ENCODE measurements at places on chromosomes 11 and 22.
A peak's percentile ranks its signal among the peaks of the same experiment; 100 is the strongest.

DNA sequence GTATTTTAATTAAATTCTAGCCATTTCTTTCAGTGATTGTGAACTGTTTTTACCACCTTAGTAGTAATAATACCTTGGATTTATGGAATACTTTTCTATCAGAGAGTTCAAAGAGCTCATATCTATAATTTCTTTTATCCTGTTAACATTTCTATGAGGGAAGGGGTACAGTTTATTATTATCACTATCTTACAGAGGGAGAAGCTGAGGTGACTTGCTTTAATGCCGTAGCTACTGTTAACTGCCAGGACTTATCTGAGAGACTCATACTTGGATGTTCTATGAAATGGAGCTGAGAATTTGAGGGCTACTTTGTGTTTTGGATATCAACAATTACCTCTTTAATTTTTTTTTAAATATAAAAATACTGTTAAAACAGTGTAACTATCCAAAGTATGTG lies 3.3 kb downstream of the REXO2 start:
- DNase-seq, result no peak

DNA sequence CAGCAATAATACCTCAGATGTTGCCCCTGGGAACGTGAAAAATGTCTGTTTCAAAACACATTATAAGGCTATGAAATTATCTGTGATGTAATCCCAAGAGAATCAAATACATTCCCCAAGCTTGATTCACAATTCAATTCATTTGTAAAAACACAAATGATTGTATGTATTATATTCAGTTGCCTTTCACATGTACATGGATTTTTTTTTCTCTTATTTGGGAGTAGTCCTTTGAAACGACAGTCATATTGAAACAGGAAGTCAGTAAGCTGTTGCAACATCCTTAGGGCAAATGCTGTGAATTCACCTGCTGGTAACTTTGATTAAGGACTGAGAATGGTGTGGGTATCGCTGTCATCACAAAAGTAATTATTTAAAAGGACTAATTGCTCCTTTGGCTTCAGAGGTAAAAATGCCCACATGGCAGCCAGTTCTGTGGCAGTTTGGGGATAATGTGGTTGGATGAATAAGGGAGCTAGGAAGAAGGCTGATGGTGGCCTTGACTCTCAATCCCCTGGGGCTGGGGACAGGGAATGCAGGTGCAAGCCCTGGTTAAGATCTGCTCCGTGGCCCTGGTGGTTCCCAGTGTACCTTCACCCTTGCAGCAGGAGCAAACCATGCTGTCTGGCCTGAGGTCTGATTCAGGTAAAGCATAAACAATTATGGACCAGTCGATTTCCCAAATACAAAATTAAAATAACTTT lies 13.2 kb downstream of the EHF start:
- no peak for DNase-seq

DNA sequence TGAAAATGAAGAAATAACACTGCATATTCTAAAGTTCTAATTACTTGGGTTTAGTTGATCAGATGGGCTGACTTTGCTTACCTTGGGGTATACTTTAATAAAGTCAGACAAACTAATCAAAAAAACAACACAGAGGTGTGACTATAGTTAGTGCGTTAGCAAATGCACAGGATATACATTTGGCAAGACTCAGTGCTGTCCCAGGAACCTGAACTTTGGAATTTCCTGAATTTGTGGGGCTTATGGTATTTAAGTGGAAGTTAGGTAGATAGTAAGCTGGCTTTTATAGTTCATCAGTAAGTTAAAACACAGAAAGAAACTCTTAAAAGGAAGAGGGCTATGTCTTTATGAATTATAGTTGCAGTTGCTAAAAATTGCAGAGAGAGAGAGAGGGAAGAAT lies 302.6 kb upstream of the DDI1 start:
- DNase-seq, result no peak

- DNase-seq, result no peak
Measured at GRCh38 chr11:41031551-41032060, 427.8 kb downstream of the LRRC4C start.

DNA sequence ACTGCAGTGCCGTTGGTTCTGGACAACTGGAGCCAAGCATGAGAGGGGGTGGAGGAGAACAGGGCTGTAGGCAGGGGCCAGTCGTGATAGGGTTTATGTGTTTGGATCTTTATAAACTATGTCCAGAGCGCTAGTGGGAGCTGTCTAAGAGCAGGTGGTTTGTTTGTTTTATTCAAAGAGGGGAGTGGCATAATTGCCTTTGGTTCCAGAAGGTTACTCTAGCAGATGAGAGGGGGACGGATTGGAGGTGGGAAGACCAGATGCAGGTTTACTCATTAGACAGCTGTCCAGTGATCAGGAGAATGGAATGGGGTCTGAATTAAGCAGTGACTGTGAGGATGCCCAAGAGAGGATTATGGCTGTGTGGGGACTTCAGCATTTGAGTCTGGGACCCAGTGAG lies 109.3 kb upstream of the TBCEL start:
- no peak for DNase-seq

DNA sequence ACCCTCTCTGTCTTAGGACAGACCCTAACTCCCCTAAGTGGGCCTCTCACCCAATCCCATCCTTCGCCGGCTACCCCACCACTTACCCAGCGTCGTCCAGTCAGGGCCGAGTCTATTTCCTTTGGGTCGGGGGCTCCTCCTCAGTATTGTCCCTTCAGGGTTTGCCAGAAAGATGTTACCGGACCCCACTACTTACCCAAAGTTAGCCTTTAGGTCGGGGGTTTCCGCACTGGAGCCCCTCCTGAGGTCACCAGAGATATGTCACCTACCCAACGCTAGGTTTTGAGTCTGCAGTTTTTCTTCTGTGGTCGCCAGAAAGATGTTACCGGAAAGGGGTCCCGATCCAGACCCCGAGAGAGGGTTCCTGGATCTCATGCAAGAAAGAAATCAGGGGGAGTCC lies 17.9 kb upstream of the B4GALNT4 start:
- DNase-seq, result no peak

- DNase-seq, result no peak
Measured at GRCh38 chr11:47156333-47156732, 20.3 kb downstream of the ARFGAP2 start.

DNA sequence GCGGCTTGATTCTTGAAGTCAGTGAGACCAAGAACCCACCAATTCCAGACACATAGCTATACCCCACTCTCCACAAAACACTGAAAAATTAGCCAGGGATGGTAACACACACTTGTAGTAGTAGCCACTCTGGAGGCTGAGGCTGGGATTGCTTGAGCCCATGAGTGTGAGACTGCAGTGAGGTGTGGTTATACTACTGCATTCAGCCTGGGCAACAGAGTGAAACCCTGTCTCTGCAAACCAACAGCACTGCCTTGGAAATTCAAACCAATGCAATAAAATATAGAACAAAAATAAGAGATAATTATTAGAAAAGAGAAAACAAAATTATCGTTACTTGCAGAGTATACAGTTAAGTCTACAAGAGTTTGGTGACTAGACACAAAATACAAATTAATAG lies 20.2 kb upstream of the PRDM10 start:
- DNase-seq, result no peak

- DNase-seq, result no peak
Measured at GRCh38 chr11:114061048-114061680, 1.7 kb downstream of the ZBTB16 start.

DNA sequence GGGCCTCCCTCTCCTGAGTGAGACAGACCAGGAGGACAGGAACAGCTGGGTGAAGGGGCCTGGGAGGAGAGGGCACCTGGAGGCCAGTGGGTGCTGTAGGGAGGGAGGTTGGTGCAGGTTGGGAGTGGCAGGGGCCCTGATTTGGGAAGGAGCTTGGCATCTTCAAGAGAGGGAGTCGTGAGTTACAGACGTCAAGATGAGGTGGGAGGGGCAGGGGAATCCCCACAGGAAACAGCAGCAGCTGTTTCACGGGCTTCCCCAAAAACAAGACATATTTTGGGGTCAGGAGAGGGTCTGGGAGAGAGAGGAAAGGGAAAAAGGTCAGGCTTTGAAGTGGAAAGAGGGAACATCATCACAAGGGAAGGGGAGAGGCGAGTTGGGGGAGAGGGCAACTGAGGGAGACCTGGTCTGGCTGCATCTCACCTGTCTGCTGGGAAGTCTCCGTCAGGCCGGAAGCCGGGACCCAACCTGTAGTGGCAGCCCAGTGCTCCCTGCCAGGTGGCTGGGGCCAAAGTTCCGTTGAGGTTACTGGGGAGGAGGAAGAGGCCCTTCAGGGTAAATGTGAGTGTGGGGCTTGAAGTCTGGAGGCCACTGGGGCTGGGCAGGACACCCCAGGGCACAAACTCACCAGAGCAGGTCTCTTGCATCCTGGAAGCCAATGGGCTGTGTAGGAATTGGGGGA lies 4.4 kb downstream of the NAALADL1 start:
- DNase-seq, result no peak

DNA sequence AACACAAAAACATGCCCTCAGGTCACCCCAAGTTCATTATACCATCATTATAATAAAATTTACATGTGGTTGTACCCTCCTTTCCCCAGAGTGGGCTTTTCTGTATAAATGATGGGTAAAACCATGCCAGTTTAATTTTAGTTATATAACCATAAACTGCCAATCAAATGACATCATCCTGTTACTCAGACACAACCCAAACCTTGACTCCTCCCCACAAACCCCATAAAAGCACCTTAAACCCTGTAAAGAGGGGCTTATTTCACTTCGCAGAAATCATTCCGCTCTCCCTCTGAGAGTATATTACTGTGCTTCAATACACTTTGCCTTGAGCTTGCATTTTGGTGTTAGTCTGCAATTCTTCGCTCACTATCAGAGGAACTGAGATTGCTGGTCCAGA lies 5.5 kb upstream of the APOL3 start:
- no peak for DNase-seq

DNA sequence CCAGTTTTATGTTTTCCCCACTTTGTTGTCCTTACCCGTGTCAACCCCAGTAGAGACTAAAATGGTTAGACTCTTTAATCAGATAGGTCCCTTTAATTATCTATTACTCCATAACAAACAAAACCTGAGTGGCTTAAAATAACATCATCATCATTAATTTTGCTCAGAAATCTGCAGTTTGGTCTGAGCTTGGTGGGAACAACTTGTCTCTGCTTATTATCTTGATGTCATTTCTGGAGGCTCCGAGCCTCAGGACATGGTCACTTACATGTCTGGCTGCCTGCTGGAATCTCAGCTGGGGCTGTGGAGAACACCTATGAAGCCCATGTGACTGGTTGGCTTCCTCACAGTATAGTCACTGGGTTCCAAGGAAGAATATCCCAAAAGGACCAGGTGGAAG lies 26.7 kb downstream of the UVRAG start:
- DNase-seq, result no peak

DNA sequence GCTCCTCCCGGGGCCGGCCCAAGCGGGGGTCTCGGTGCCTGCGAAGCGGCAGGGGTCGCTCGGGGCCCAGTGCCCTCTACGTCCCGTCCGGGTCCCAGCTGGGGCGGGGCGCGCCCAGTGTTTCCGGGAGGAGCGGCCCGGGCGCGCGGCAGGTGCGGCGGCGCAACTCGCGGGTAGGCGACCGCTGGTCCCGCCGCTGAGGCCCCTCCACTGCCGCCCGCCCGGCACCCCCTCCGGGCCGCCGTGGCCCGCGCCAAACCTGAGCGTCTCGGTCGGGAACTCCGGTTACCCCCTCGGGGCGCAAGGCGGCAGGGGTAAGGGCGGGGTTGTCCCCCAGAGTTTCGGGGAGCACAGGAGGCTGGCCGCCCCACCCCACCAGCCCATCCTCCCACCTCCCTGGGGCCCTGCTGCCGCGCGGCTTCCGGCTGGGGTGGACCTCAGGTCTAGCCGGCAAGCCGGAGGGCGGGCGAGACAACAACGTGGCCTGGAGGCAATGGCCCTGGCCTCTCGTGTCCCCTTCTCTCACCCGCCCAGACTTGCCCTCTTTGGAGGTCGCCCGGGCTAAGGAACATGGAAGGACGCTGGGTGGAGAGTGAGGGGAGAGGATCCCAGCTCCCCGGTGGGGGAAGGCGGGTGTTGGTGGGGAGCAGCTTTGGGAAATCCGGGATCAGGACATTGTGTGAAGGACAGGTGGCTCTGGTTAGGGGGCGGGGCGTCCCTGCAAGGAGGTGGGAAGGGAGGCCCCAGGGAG lies 398 bp upstream of the CRACR2B start:
- peak; percentile 71 for DNase-seq

DNA sequence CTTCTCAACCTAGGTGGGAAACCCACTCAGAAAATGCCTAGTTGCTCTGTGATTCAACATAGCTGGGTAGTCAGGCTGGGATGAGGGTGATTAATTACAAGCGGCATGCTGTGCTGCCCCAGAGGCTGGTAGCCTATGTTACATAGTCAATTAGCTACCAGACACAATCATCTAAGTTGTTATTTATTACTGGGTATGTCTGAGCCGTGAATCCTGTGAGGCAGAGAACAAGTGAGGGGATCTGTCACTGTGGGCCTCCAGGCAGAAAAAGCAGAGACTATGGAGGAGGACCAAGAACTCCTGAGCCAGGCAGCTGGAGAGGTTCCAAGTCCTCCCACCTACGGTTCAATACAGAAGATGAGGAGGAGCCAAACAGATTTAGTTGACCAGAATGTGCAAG lies 186.6 kb upstream of the BDNF start:
- DNase-seq, result no peak

GRCh38 chr11:133563505-133564025 lies 31.3 kb upstream of the OPCML start:
- DNase-seq, result no peak

DNA sequence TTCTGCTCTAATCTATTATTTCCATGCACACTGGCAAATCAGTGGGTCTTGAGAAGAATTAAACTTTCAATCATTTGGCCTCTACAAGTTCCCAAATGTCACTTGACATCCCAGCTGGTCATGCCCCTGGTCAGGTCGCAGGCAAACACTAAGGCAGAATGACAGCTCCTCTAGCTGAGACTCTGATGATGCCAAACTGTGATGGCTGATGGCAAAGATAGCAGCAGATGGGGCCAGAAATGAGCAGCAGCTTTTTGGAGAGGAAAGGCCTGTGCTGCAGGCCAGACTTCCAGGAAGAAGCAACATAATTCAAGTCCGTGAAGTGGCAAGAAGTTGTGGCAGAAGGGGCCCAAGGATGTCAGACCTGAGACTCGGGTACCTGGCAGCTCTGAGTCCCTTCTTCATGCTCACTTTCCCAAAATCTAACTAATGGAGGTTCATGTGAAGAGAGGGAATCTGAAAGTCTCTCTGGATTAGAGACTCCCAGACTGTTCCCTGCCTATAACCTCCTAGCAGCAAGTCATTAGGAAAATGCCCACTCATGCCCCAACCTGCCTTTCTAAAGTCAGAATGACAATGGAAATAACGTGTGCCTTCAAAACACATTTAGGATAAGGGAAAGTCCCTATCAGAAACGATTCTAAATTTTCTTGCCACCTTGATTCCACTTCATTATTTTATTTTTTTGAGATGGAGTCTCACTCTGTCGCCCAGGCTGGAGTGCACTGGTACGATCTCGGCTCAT lies 9.4 kb upstream of the PMM1 start:
- DNase-seq, result no peak

- no peak for DNase-seq
Measured at GRCh38 chr11:37450613-37451012, 852.6 kb upstream of the RAG2 start.

Measured in activated CD8-positive, alpha-beta memory T cell treated with anti-CD3 and anti-CD28 coated beads, Interleukin-2, amount 10 ng/mL, durations not matched to agents 7 days and 5 days (primary cell).